ENCODE measurements at places on chromosomes 1 and 21. TPM values are rescaled to one million over a fixed set of nuclear protein-coding genes. Genes with fewer than 3 reads are reported as not detected.

DNA sequence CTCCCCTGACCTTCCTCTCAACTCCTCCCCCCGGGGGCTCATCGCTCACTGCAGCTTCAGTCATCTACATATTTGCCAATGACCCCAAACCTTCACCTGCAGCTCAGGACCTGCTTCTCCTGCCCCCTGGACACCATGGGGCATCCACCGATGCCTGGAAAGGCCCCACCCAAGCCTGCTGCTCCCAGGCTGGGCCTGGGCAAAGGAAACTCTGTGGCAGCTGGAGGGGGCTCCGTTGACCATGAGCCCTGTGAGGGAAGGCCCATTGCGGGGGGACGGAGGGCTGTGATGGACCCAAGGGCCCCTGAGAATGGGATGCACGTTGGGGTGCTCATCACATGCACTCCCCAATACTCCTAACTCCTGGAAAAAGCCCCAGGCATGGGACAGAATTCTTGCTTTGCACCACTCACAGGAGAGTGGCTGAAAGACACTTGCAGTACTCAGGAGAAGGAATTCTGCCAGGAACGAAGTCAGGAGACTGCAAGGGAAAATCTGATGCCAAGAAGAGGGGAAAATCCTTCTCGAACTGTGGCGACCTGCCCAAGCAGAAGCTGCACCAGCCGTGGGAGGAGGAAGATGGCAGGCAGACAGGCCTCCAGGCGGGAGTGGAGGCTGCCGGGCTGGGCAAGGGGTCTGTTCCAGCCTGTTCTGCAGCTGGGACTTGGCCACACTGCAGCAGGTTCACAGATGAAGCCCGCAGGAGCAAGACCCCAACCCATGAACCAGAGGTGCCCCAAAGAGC lies 18.4 kb downstream of the MATN1 start:
- DNase-seq: no peak

Gene VSIG8
- total RNA-seq: 0.03 TPM

DNA sequence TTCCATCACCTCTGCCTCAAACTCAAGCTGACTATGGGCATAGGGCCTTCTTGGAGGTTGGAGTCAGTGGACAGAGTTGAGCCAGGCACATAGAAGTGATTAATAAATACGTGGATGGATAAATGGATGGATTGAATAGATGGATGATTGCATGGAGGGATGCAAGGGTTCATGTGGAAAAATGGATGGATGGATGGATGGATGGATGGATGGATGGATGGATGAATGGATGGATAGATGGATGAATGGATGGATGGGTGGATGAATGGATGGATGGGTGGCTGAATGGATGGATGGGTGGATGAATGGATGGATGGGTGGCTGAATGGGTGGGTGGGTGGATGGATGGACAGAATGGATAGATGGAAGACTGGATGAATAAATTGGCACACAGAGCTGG lies 40.1 kb upstream of the ZBTB40 start:
- no peak for DNase-seq

- DNase-seq: no peak
These were observed 20.3 kb upstream of the TXLNA start for GRCh38 chr1:32159189-32159588.

DNA sequence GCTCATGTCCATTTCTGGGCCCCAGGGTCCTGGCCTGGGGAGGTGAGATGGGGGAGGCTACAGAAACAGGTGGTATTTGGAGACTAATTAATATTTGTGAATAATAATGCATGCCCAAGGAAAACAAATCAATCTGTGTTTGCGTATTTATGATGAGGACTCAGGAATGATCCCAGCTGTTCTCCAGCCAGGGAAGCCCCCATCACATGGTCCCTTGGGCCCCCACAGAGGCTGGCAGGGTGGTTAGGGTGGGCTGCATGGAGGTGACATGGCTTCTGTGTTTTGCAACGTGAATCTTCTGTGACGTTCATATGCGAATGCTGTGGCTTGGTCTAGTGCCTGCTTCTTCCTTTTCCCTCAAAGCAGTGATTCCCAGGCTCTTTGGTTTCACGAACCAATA lies 10.5 kb downstream of the PTPRF start:
- DNase-seq: no peak

GRCh38 chr1:117178756-117179155 lies 32.0 kb downstream of the VTCN1 start:
- no peak for DNase-seq

DNA sequence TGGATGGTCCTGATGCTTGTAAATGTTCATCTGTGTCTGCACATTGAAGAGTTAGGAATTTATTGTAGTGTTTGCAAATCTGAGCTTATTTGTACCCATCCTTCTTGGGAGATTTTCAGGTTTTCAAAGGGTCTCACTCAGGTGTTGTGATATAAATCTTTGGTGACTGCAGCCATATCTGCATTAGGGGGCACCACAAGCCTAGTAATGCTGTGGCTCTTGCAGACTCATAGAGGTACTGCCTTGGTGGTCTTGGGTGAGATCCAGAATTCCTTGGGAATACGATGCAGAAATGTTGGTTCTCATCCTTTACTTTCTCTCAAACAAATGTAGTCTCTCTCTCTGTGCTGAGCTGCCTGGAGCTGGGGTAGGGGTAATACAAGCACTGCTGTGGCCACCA lies 405.9 kb downstream of the TTLL7 start:
- DNase-seq: no peak

Gene ATP5PB
- total RNA-seq: 587 TPM

DNA sequence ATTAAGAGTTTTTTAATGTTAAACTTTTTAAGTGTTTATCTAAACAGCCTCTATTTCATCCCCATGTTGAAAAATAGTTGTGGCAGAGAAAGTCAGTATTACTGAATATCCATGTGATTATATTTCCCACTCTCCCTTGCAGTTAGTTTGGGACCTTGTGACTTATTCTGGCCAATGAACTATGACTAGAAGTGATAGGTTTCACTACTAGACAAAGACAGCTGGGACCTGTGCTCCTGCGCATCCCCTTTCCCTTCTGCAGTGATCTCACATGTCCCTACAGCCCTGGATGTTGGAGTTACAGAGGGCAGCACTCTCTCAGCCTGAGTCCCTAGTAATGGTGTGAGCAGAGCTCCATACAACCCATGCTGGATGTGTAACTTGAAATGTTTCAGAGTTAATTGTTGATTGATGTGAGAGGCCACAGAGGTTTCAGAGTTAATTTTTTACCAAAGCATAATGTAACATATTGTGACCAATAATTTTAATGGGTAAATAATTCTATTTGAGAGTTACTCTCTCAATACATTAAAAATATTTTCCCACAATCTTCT lies 18.7 kb upstream of the SAMD13 start:
- no peak for DNase-seq

DNA sequence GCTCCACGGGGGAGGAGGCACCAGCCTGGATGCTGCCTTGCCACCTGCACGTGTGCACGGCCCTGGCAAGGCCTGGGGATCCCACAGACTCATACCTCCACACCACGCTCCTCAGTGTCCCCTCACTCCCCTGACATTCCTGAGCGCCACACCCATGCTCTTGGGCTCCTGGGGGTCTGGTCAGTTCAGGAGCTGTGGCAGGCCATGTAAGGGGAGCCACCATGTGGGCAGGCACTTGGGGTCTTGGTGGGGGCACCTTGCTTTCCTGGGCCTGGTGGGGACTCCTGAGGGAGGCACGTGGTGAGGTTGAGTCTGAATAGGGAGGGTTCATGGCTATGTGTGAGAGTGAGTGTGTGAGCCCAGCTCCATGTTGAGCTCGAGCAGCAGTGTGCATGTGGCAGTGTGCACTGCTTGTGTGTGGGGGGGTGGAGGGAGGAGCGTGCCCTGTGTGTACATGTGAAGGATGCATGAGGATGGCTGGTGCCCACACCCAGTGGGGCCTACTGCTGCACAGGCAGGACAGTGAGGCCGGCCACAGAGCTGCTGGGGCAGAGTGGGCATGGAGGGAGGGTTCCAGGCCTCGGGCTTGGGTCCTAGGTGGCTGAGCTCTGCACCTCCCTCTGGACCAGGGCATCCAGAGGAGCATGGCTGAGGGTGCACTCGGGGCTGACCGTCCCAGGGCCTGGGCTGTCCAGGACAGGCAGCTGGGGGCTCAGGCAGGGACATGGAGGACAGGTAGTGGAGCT lies 1.6 kb downstream of the GJC2 start:
- DNase-seq: no peak

- no peak for DNase-seq
These were observed 40.6 kb downstream of the ZBTB17 start for GRCh38 chr1:15935056-15935950.

DNA sequence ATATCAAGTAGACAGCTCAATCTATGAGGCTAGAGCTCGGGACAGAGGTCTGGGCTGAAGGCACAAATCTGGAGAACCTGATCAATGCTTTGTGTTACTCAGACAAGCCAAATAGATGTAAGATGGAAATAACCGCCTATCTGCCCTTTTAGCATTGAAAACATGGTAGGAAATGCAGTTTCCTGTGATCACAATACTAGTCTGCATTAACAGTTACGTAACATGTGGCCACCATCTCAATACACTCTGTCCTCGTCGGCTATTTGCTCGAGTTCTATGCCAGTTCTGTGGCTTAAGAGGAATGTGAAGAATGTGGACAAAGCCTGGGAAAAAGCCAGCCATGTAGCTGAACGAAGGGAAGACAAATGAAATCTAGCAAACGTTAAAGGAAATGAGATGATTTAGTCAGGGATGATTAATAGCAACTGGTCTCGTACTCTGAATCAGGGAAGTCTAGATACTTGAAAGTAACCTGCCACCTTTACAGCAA lies 73.3 kb downstream of the HSF2BP start:
- peak; percentile 100 for DNase-seq

DNA sequence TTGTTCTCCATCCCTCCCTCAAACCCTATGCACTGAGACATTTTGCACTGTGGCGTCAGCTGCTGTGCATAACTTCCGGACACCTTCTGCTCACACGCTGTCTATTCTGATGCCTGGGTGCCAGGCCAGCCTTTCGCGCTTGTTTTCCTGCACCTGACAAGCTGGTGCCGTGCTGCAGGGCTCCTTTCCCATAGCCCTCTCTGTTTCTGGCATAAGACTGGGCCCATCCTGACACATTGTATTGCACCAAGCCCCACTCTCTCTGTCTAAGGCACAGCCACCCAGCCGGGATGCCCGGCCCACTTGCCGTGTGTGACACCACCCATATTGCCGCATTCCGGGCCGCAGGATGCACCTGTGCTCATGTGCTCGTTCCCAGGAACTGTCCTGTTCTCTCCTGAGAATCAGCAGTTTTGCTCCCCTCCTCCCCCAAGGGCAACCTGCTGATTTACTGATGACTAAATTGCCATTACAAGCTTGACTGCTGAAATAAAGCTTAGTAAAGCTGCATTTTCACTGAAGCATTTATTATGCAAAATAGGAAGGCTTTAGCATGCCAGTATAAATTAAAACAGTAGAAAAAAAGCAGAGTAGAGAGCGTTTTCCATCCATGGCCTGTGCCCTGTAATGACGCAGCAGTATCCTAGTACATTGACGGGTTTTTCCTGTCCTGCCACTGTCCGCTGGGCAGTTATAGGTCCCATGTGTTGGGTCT lies 88.0 kb downstream of the CD247 start:
- DNase-seq: no peak

- peak; percentile 51 for DNase-seq
These were observed 8.1 kb upstream of the TMEM183A start for GRCh38 chr1:202998836-202999750.

GRCh38 chr1:2403273-2403672 lies 9.1 kb downstream of the PEX10 start:
- no peak for DNase-seq

Gene MPZL1
- total RNA-seq: 67.6 TPM

GRCh38 chr1:3393024-3393986 lies 61.2 kb upstream of the ARHGEF16 start:
- no peak for DNase-seq

All from HT1080 (cell line).